ENCODE measurements at places on chromosomes 6 and 20. TPM values are rescaled to one million over a fixed set of nuclear protein-coding genes. Genes with fewer than 3 reads are reported as not detected.

The PDE7B gene
- total RNA-seq = 0.61 TPM

The FAM209B gene
- total RNA-seq = 0.33 TPM

The GRIK2 gene
- 0.46 TPM for total RNA-seq

The HLA-E gene
- total RNA-seq = 58.6 TPM

The FRS3 gene
- 2.3 TPM for total RNA-seq

The CLVS2 gene
- total RNA-seq = 0.13 TPM

The RBPJL gene
- total RNA-seq = not detected

The CDH26 gene
- 0.05 TPM for total RNA-seq

The IMPG1 gene
- not detected for total RNA-seq
